Stimulated activated CD8-positive, alpha-beta memory T cell treated with anti-CD3 and anti-CD28 coated beads, Interleukin-15, amount 100 ng/mL, for 4 hours (primary cell): ENCODE measurements at places on chromosomes 5 and 9.

DNA sequence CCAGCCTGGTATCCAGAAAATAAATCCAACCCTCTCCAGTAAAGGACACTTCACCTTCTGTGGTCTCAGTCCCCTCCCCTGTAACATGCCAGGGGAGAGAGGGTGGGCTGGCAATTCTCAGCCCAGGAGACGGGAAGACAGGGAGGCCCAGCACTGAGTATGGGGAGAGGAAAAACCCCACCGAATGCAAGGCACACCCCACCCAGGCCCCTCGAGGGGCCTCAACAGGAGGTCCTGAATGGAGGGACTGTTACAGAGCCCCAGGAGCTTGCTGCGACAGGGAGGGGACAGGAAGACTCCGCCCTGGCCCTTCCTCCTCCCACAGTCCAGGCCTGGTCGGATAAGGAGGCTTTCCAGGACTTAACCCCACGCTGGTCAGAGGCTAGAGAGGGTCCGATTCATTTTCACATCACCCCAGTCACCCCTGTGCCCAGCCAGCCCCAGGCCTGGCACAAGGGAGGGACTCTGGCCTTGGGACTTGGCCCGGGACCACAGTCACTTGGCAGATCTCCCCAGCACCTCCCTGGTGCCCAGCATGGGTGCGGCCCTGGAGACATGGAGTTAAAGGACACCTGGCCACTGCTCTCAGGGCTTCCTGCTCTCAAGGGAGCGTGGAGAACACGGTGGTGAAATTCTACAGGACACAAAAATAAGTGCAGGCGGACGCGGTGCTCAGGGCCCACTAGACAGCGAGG lies 44.9 kb upstream of the STXBP1 start:
- no peak for DNase-seq

GRCh38 chr5:93236807-93237421 lies 344.1 kb downstream of the NR2F1-AS1 start:
- DNase-seq: no peak

GRCh38 chr5:139852696-139853095 lies 57.1 kb downstream of the PSD2 start:
- no peak for DNase-seq

- no peak for DNase-seq
Measured at GRCh38 chr5:132714456-132715307, 22.7 kb downstream of the KIF3A start.

GRCh38 chr5:136776022-136776927 lies 410.9 kb upstream of the TRPC7 start:
- DNase-seq: no peak

GRCh38 chr5:94508461-94509148 lies 109.8 kb downstream of the KIAA0825 start:
- DNase-seq: no peak

DNA sequence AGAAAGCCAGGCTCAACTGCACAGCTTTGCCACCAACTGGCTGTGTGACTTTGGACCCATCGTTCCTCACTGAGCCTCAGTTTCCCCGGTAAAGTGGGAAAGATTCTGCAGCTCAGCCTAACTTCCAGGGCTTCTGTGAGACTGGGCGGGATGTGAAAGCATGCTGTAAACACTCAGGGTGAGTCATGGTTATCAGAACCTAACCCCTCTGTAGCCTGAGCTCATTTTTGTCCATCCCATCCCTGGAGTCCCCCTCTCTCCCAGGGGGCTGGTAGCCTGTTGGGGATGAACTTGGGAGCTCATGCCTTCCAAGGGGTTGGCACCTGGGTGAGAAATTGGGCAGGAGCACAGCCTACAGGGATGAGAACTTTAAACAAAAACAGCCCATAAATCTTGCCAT lies 2.3 kb downstream of the CCDC69 start:
- DNase-seq: no peak

GRCh38 chr5:142095651-142096330 lies 12.8 kb upstream of the NDFIP1 start:
- DNase-seq: peak; percentile 79

GRCh38 chr5:143168171-143168741 lies 235.2 kb downstream of the NR3C1 start:
- DNase-seq: no peak

- DNase-seq: no peak
Measured at GRCh38 chr5:180366326-180366725, 13.2 kb upstream of the GFPT2 start.

DNA sequence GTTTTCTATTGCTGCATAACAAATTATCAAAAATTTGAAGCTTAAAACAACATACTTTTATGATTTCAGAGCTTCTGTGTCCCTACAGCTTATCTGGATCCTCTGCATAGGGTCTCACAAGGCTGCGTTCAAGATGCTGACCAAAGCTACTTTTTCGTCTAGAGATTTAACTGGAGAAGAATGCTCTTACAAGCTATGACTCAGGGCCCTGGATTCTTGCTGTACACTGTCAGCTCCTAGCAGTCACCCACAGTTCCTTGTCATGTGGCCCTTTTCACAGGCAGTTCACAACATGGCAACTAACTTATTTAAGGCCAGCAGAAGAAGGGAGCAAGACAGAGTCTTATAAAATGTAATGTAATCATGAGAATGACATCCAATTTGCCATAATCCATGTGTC lies 70.8 kb upstream of the FAM174A start:
- DNase-seq: no peak

DNA sequence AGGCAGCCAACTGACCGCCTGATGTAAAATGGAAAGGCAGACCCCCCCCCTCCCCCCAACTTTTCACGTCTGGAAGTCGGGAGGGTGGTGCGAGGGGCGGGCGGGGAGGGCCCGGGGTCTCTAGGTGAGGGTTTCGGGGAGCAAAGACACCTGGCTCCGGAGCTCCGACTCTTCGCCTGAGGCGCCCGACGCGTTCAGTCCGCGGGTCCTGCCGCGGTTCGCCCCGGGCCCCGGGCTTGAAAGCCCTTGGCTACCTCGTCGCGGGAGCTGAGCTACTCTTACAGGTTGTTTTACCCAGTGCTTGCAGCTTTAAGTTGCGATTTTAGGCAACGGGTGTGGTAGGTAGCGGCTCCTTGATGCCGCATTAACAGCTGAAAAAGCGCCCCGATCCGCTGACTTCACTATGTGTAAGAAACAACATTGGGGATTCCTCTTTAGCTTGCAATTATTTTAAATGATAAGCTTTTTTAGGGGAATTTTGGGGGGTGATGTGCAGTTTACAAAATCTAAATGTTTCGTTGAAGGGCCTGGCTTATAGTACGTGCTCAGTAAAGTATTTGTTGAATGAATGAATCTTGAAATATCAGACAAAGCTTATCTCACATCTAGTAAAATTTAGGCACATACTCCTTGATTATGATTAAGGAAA lies 722 bp downstream of the CDC42SE2 start:
- no peak for DNase-seq

GRCh38 chr9:20286154-20286700 lies 336.1 kb downstream of the MLLT3 start:
- no peak for DNase-seq

GRCh38 chr9:91654527-91654926 lies 230.9 kb upstream of the NFIL3 start:
- DNase-seq: no peak

GRCh38 chr5:158155067-158155466 lies 296.1 kb upstream of the CLINT1 start:
- DNase-seq: no peak

DNA sequence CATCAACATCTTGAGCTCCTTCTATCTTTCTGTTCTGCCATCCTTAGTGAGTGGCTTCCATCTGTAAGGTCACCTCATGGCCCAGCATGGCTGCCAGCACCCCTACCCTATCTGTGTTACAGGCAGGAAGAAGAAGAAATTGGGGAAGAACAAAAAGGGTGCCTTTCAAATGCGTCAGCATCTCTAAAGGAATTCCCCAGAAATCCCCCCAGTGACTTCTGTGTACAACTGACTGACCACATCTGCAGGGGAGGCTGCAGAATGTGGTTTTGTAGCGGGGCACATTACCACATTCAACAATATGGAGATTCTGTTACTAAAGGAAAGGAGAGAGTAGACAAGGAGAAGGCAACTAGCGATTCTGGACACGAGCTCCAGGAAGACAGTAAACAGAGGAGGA lies 40.1 kb downstream of the ALG2 start:
- no peak for DNase-seq

GRCh38 chr5:135106610-135107471 lies 72.8 kb upstream of the PITX1 start:
- DNase-seq: no peak

- no peak for DNase-seq
Measured at GRCh38 chr5:176526462-176526861, 10.7 kb downstream of the RNF44 start.

GRCh38 chr9:82757924-82758323 lies 305.0 kb downstream of the RASEF start:
- no peak for DNase-seq

DNA sequence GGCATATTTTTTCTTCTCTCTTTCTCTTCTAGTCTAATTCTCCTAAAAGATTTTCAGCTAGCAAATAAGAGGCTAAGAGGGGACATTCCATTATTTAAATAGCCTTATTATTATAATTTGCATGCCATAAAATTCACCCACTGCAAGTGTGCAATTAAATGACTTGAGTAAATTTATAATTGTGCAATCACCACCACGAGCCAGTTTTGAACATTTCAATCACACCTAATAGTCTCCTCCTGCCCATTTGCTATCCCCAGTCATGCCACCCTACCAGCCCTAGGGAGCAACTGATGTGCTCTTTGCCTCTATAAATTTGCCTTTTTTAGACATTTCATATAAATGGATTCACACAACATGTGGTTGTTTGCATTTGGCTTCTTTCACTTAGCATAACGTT lies 12.0 kb upstream of the SLC36A2 start:
- DNase-seq: no peak

GRCh38 chr5:6082685-6083084 lies 295.7 kb downstream of the MED10 start:
- DNase-seq: no peak

GRCh38 chr5:67194166-67194565 lies 2.4 kb downstream of the CD180 start:
- no peak for DNase-seq

DNA sequence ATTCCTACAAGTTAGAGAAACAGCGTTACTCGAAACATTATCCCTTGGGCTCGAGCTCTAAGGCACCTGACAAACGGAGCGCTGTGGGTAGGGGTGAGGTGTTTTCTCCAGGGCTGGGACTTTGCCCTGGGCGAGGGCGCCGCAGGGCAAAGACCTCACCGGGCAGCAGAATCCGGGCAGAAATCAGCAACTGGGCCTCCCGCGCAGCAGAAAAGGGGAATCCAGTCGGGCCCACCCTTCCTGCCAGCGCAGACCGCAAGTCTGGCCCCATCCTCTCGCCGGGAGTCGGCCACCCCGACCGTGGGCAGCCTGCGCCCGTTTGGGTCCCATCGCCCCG lies 430 bp upstream of the MSH3 start:
- no peak for DNase-seq

GRCh38 chr9:92666236-92666635 lies 3.7 kb downstream of the IPPK start:
- no peak for DNase-seq

DNA sequence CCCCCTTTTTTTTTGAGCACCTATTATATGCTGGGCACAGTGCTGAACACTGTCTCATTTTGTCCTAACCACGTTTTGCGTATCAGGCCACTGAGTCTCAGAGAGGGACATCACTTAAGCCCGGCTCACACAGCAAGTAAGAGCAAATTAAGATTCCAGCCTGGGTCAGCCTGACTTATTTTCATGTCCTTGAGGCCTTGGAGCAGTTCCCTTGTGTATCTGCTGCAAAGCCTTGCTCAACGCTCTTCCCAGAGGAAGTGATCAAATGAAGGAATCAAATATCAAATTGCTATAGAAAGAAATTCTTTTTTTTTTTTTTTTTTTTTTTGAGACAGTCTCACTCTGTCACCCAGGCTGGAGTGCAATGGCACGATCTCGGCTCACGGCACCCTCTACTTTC lies 30.7 kb downstream of the ERGIC1 start:
- no peak for DNase-seq

- no peak for DNase-seq
Measured at GRCh38 chr5:81852291-81853029, 101.6 kb upstream of the SSBP2 start.

GRCh38 chr5:55868846-55869245 lies 17.7 kb downstream of the IL31RA start:
- DNase-seq: no peak

DNA sequence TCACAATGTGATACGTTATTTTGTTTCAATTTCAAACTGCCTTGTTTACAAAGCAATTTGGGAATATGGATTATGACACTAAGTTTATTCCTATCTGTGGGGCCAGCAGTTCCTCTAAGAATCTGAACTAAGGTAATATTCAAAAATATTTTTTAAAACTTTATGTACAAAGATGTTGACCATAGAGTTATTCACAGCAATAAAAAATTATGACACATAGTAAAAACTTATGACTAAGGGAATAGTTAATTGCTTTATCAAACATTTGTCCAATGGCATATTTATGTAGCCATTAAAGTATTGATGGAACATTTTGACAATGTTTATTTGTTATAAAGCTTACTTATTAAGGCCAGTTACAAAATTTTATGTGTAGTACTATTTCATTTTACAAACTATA lies 73.4 kb upstream of the FREM1 start:
- no peak for DNase-seq

- no peak for DNase-seq
Measured at GRCh38 chr9:93258818-93259489, 75.0 kb downstream of the WNK2 start.

GRCh38 chr5:159101685-159102084 lies 2.0 kb upstream of the EBF1 start:
- no peak for DNase-seq

GRCh38 chr5:72248410-72248981 lies 71.5 kb downstream of the MRPS27 start:
- no peak for DNase-seq

DNA sequence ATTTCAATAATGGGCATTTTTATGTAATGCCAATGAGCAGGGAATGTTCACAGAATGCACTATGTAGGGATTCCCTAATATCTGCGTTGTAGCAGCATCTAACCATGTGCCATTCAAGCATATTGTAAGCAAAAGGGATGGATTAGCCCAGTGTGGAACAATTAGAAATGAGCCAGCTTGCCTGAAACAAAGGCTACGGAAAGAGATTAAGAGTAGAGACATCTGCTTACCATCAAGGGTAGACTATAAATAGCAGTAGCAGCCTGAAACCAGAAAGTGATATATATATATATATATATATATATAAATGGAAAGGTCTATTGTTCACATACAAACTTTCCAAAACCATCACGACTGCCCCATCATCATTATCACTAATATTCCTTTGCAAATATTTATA lies 31.9 kb upstream of the CEP120 start:
- DNase-seq: no peak

DNA sequence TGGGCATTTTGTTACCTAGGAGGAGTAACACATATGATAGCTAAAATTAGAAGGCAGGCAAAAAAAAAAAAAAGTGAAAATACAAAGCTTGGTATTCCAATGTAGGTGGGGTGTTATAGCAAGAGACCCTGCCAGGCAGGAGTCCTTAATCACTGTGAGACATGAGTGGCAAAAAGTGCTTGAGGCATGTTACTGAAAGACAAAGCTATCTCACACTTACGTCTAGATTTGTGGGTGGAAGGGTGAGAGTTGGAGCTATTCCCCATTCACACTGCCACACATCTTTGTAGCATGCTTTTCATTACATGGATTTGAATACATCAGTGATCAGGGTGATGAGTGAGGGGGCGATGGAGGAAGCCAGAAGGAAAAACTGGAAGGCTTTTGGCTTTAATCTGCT lies 2.6 kb upstream of the PLPPR1 start:
- no peak for DNase-seq
